Endothelial cell of umbilical vein (primary cell): ENCODE measurements at places on chromosomes 1 and 21.

- H3K36me3 ChIP-seq: peaks cover 2% of the 10 kb centered on the region
- peak overlapping the region; percentile 87 for H3K27ac ChIP-seq
- no peak overlapping the region for H3K4me3 ChIP-seq
- H3K4me1 ChIP-seq: peaks cover 17% of the 10 kb centered on the region
These were observed 1.5 kb upstream of the THRAP3 start for GRCh38 chr1:36222481-36223380.

DNA sequence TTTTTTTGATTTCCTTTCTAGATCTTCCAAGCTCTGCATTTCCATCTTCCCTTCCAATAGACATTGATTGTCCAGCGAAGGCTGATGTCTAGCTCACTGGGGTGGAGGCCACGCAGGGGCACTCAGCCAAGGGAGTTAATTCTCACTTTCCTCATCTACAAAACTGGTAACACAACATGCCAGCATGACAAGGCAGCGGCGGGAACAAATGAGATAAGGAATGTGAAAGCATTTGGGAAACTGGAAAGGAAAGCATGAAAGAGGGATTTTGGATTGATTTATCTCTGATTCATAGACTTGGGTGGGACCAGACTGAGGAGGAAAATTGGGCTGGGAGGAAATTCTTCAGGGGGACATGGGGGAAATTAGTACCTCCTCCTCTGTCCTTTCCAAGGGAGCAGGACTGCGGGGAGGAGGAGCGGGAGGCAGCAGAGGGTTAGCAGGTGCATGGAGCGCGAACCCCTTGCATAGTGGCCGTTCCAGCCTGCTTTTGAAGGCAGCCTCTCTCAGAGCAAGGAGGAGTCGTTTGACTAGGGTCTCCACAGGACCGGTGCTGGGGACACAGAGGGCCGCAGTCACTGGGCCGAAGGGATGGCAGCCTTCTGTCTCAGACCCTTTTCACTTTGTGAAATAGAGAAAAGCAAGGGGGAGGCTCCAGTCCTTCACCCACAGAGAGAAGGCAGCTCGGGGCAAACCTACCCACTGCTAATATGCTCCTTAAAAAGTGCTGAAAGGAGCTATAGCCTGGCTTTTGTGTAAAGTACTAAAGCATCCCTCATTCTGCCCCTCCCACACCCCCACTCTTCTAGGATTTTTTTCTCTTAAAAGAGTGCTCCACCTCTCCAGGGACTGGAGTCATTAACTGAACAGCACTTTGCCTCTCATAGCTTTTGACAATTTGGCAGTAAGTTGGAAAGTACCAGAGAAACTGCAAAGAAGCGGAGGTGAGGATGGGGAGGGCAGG, 89.2 kb downstream of the PLXNA2 start:
- no peaks in the 10 kb centered on the region for H3K36me3 ChIP-seq
- DNase-seq: peak; percentile 37
- H3K4me1 ChIP-seq: peaks cover 44% of the 10 kb centered on the region
- no peaks in the 10 kb centered on the region for H3K27me3 ChIP-seq

GRCh38 chr1:54971317-54971791, 9.1 kb upstream of the TMEM61 start:
- H3K4me1 ChIP-seq: peaks cover 8% of the 10 kb centered on the region
- H3K27me3 ChIP-seq: peaks cover 2% of the 10 kb centered on the region
- H3K4me3 ChIP-seq: no peak overlapping the region
- H3K36me3 ChIP-seq: no peaks in the 10 kb centered on the region
- no peak overlapping the region for H3K27ac ChIP-seq
- DNase-seq: peak; percentile 24

DNA sequence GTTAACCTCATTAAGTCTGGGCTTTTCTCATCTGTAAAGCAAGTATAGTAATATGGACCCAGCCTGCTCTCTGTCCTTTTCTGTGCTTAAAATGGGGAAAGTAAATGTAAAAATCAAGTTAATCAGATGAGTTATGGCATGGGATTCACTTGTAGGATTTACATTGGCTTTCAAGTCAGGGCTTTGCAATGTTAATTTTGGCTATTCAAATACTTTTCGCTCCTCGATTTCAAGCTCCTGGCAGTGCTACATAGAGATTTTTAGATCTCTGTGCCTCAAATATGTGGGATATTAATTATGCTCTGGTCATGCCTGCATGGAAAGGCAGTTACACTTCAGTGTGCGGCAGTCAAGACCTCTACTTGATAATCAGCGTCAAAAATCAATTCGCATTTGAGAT, 709.8 kb downstream of the LTN1 start:
- no peak overlapping the region for H3K4me3 ChIP-seq
- peak overlapping the region; percentile 68 for H3K27ac ChIP-seq
- no peaks in the 10 kb centered on the region for H3K36me3 ChIP-seq
- DNase-seq: no peak

GRCh38 chr1:31306278-31306677, 9.4 kb downstream of the ZCCHC17 start:
- H3K4me3 ChIP-seq: no peak overlapping the region
- peak overlapping the region; percentile 67 for H3K27ac ChIP-seq

DNA sequence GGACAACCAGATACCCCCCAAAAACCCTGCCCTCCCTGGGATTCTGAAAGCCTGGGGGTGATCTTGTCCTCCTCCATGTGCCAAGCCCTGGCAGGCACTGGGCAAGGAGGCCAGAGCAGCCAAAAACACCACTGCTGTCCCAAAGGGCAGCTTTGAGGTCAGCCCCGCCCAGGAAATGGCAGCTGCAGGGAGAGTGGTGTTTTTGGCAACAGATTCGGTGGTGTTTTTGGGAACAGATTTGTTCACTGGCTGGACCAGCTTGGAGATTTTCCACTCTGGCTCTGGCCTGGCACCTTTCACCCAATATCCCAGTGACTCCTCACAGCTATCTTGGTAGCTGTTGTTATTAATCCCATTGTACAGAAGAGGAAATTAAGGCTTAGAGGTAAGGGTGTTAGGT, 34.7 kb downstream of the LRP8 start:
- no peaks in the 10 kb centered on the region for H3K27me3 ChIP-seq
- peak overlapping the region; percentile 29 for H3K27ac ChIP-seq
- DNase-seq: peak; percentile 38
- H3K36me3 ChIP-seq: no peaks in the 10 kb centered on the region

DNA sequence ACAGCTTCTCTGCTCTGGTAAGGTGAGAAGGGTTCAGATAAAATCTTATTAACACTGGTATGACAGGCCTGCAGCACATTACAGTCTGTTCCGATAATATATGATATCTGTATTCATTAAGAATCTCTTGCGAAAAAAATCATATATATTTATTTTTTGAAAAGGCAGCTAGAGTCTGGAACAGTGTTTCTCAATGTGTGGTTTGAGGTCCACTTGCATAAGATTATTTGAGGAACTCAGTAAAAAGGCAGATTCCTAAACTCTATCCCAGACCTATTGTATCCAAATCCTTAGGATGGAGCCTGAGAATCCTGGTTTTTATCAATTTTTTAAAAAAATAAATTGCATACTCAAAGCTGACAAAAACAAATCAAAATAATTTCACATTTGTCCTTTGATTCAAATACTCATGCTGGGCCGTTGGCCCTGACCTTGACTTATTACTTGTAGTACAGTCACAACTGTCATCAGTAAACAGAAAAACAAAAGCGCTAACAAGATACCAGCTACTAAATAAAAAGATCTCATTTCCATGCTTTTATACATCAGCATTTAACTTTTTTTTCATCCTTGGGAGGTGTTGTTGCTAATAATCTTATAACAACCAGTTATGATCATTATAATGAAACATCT, 60.6 kb downstream of the RGS2 start:
- DNase-seq: no peak
- H3K4me3 ChIP-seq: no peak overlapping the region
- H3K27me3 ChIP-seq: no peaks in the 10 kb centered on the region
- H3K4me1 ChIP-seq: no peaks in the 10 kb centered on the region

- H3K4me1 ChIP-seq: no peaks in the 10 kb centered on the region
- H3K27ac ChIP-seq: no peak overlapping the region
- no peaks in the 10 kb centered on the region for H3K27me3 ChIP-seq
- no peak for DNase-seq
These were observed 51.2 kb downstream of the DESI2 start for GRCh38 chr1:244704107-244704506.

- no peaks in the 10 kb centered on the region for H3K36me3 ChIP-seq
- peak within 1 kb of the TSS; percentile 23 for H3K4me3 ChIP-seq
- H3K4me1 ChIP-seq: peaks cover 7% of the 10 kb centered on the region
- peaks cover 28% of the 10 kb centered on the region for H3K27me3 ChIP-seq
- no peak within 1 kb of the TSS for H3K27ac ChIP-seq
These were observed at the start of gene FMN2 for GRCh38 chr1:240091614-240092300. FMN2 (plus strand) TSS chr1:240091883; CDS start chr1:240092110, 227 bp downstream.

DNA sequence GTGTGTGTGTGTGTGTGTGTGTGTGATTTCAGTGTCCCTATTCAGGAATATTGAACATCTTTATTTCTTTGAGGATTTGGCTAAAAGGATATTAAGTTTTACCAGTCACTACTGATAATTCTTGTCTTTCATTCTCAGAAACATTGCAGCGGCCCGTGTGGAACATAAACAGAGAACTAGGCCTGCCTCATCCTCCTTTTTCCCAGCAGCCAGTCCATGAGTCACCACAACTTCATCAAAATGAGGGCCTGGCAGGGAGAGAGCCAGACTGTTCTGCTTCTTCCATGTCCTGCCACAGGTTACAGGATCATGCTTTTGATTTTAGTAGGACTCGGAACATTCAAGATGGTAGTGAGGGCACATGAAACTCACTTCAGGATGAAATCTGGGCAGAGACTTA, 50.7 kb downstream of the LRIG2 start:
- H3K27me3 ChIP-seq: no peaks in the 10 kb centered on the region
- DNase-seq: no peak
- no peak overlapping the region for H3K27ac ChIP-seq
- H3K36me3 ChIP-seq: peaks cover 27% of the 10 kb centered on the region
- H3K4me1 ChIP-seq: peaks cover 7% of the 10 kb centered on the region

- H3K4me1 ChIP-seq: peaks cover 10% of the 10 kb centered on the region
- H3K4me3 ChIP-seq: peak overlapping the region; percentile 87
- no peak for DNase-seq
- no peaks in the 10 kb centered on the region for H3K27me3 ChIP-seq
- H3K27ac ChIP-seq: peak overlapping the region; percentile 71
- H3K36me3 ChIP-seq: peaks cover 3% of the 10 kb centered on the region
These were observed 867 bp upstream of the TIMM17A start for GRCh38 chr1:201954263-201955008.

- no peaks in the 10 kb centered on the region for H3K4me1 ChIP-seq
- no peak overlapping the region for H3K27ac ChIP-seq
- H3K36me3 ChIP-seq: no peaks in the 10 kb centered on the region
- no peak overlapping the region for H3K4me3 ChIP-seq
- peaks cover 9% of the 10 kb centered on the region for H3K27me3 ChIP-seq
- DNase-seq: no peak
These were observed 96.9 kb downstream of the KCNJ6 start for GRCh38 chr21:37819372-37819771.

DNA sequence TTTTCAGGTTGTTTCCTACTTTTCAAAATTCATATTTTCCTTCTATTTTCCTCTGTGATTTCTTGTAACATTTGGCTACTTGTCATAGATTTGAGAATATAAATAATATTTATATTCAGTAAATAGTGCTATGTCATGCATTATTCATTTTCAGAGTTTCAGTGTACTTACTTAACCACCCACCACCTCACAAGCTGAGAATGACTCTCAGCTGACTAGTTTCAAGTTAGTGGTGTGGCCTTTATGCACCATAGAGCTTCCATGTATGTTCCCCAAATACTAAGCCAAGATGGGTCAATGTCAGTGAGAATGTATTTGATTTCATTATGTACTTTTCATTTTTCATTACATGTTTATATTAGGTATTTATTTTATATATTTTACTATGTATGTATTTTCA, 56.9 kb upstream of the RGS1 start:
- no peak overlapping the region for H3K4me3 ChIP-seq
- H3K4me1 ChIP-seq: peaks cover 14% of the 10 kb centered on the region
- no peak overlapping the region for H3K27ac ChIP-seq
- H3K36me3 ChIP-seq: no peaks in the 10 kb centered on the region

DNA sequence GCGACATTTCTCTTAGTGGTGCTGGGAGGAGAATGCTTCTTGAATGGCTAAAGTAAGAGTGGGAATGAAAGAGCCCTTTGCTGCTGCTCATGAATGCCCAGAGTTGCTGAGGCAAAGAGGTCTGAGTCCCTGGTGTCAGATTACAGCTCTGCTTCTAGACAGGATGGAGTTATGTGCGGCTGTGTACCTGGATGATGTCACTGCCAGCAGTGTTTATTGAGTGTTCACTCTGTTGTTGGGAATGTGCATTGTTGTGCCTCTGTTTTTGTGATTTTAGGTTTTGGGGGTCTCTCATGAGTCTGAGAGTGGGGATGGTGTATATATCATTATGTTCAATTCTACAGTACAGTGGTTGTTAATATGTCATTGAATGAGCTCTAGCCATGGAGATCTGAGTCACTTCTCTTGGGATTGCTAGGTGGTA, 2.7 kb downstream of the CDC14A start:
- H3K36me3 ChIP-seq: peaks cover 2% of the 10 kb centered on the region
- peak; percentile 54 for DNase-seq
- H3K27ac ChIP-seq: no peak overlapping the region
- no peak overlapping the region for H3K4me3 ChIP-seq
- no peaks in the 10 kb centered on the region for H3K27me3 ChIP-seq

DNA sequence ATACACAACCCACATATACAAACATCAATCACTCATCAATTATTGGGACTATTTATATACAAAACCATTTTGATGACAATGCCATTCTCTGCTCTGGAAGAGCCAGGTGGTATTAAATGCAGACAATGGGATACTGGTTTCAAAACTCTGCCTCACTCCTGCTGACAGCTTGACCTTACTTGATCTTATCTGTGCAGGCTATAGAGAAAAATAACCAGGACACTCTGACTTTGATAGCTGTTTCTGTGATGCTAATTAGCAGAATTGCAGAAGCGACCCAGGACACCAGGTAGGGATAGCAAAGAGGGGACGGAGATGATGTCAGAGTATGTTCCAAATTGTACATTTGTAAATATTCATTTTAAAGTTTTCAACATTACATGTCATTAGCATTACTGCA, 89.5 kb downstream of the OLFM3 start:
- H3K4me3 ChIP-seq: no peak overlapping the region
- no peak for DNase-seq
- peaks cover 2% of the 10 kb centered on the region for H3K27me3 ChIP-seq
- H3K36me3 ChIP-seq: no peaks in the 10 kb centered on the region

DNA sequence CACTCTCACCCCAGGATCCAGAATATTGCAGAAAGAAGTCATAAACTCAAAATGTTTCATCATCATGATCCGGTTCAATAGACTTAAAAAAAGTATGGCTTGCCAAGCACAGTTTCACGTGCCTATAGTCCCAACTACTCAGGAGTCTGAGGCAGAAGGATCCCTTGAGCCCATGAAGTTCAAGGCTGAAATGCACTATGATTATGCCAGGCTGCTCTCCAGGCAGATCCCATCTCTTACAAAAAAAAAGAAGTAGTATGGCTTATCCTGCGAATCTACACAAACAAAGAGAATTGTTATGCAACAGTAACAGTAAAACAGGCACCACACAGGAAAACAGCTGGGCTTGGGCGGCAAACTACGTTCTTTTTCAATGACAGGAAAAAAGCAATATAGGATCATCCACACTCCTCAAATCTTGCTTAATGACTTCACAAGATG, 76.2 kb downstream of the EIF4G3 start:
- peak; percentile 75 for DNase-seq
- H3K4me1 ChIP-seq: peaks cover 30% of the 10 kb centered on the region
- H3K27ac ChIP-seq: no peak overlapping the region
- no peaks in the 10 kb centered on the region for H3K27me3 ChIP-seq
